NCI-H1092 (cell line): ENCODE measurements at places on chromosomes 3 and 15.

- no peak for DNase-seq
Measured at GRCh38 chr3:114144909-114145688, 33.8 kb downstream of the DRD3 start.

DNA sequence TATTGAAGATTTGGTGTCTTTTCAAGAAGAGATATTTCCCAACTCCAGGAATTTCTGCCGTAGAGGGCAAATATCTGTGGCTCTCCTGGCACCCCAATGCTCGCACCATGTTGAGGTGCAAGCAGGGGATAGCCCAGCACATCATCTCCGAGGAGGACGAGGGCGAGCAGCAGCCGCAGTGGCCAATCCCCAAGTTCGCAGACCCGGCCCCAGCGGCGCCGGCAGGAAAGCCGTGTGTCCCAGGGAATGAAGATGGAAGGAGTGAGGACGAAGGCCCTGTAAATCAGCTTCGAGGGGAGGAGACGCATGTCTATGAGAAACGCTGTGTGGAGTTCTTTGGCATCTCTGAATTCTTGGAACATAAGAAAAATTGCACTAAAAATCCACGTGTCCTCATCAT lies 213.4 kb upstream of the UBE2E2 start:
- DNase-seq, result no peak

DNA sequence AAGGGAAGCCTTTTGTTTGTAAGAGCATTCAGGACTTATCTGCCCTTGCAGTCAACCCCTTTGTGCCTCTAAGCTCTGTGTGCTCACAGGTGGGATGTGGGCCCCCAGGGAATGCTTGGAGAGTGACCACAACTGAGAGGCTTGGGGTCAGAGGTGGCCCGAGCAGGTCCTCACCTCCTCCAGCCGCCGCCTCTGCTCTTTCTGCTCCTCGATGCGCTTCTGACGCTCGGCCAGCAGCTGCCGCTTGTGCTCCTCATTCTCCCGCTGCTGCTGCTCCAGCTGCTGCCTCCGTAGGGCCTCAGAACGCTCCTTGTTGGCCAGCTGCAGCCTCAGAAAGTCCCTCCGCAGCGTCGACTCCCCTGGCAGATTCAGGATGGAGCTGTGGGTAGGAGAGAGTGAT lies 130.8 kb upstream of the SLC2A2 start:
- no peak for DNase-seq

GRCh38 chr3:48926425-48927392 lies 8.1 kb downstream of the ARIH2 start:
- DNase-seq, result no peak

- no peak for DNase-seq
Measured at GRCh38 chr3:131396170-131396569, 14.6 kb downstream of the NUDT16 start.

DNA sequence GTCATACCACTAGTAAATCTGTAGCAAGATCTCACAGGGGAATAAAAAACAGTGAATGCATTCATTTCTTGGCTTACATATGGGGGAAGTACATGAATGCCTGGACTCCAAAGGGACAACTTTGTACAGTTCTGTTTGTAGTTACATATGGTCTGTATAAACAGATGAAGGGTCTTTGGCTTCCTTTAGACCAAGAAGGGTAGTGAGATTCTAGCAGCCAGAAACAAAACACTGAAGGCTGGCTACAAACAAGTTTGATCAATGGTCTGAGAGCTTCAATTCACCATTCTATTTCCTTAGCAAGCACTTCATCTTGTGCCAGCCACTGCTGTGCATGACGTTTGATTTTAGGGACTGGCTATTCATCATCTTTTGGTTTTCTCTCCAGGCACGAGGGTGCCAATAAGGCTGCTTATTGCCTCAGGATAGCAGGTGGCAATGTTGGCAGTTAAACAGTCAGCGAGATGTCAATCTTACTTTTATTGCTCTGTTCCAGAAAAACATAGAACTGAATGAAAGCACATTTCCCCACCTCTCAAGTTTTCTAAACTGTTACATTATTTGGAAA lies 313.7 kb upstream of the COL8A1 start:
- no peak for DNase-seq
